ENCODE measurements at places on chromosomes 12 and 14.

DNA sequence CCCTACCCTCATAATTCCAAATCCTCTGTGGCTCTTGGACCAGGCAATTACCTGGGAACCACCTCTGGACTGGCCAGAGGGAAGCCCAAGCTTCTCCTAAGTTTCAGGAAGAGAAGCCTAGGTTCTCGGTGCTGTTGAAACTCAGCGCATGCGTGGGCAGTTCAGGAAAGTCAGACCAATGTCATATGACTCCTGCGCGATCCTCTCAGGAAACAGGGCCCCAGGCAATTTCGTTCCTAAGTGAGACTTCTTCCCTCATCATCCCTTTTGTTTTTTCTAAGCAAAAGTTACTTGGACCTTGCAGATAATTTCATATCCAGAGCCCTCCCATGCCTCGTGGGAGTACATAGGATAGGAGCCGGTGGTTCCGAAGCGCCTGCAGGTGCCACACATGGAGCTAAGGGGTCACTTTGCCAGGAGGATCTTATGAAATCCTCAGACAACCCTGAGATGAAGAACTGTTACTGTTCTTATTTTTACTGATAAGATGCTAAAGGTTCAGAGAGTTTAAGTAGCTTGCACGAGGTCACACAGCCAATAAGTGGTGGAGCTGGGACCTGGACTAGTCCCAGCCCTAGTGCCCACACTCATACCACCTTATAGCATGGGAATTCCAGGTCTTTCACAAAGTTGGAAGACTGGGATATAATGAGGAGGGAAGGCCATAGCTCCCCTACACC, 168.2 kb downstream of the ZFP36L1 start:
- DNase-seq = no peak

DNA sequence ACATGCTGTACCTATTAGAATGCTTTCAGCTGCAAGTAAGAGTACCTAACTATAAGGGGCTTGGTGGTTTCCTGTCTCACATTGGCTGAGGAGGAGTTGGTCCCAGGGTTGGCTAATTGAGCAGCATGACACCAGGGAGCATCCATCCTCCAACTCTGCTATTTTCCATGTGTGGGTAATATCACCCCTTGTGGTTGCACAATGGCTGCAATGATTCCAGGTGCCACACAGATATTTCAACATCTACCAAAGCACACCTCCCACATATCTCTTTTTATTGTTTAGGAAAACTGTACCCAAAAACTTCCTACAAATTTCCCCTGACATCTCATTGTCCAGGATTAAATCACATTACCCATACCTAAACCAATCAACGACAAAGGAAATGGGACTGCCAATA, 118.0 kb upstream of the EEA1 start:
- DNase-seq = no peak

- no peak for DNase-seq
Measured at GRCh38 chr14:84581041-84581440, 948.9 kb upstream of the FLRT2 start.

DNA sequence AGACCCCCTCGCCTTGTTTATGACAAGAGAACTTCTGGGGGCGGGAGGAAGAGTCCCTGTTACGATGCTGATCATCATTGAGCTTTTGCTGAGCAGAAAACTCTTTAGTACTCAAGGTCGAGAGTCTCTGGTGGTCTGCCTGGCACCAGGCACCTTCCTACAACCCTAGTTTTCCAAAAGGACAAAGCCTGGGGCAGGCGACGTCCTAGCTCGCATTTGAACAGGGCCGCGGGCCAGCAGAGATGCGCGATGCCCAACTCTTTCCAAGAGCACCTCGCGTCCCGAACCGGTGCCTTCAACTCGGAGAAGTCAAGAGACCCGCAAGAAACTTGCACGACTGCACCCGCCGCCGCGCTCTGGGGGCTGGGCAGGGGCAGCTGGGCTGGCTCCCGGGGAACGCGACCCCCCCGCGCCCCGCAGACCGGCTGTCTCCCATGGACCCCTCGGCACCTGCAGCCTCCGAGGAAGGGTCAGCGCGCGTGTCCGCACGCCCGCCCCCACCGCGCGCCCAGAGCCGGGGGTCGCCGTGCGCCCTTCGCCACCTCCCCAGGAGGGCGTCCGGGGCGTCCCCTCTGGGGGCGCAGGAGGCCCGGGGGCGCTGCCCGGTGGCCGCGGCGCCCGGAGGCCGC, 377 bp upstream of the BCL7A start:
- peak; percentile 47 for DNase-seq

DNA sequence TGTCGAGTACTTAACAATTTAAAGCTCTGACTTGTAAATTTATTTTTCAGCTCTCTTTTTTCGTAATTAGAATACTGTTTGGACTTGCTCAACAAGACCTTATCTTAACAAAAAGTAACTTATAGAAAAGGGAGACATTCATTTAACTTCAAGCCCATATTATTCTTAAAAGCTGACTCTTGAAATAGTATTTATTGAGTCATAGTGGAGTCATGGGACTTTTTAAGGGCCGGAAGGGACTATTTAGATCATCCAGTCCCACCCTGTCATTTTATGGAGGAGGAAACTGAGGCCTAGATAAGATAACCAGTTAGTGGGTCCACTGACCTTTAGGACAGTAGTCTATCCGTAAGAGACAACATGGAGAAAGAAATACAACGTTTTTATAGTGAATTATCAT, 1.5 kb downstream of the RAP1B start:
- no peak for DNase-seq

DNA sequence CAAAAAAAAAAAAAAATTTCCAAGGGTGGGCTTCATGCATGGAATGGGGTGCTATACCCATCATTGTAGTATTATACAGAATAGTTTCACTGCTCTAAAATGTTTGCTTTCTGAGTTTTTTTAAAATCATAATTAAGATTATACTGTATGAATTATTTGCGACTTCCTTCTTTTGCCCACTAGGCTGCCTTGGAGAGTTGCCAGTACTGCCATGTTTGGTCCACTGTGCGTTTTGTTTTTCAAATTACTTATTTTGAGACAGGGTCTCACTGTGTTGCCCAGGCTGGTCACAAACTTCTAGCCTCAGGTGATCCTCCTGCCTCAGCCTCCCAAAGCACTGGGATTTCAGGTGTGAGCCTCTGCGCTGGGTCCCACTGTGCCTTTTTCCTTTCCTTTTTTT, 19.9 kb downstream of the PLBD2 start:
- DNase-seq = no peak

DNA sequence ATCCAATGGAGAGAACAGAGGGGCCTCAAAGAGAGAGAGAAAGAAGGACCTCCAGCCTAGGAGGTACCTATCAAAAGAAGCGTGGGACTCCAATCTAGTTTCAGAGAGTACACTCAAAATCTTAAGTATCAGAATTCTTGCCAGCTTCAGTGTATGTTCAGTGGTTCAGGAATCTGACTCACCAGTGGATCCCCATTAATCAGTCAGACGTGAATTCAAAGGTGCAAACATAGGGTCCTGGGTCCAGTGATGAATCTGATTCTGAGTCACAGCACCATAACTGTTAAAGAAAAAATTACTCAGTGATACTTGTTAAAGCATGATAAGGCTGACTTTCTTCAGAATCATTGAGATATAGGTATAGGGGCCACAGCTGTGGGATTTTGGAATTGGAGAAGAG, 33.2 kb downstream of the ETNK1 start:
- DNase-seq = no peak

DNA sequence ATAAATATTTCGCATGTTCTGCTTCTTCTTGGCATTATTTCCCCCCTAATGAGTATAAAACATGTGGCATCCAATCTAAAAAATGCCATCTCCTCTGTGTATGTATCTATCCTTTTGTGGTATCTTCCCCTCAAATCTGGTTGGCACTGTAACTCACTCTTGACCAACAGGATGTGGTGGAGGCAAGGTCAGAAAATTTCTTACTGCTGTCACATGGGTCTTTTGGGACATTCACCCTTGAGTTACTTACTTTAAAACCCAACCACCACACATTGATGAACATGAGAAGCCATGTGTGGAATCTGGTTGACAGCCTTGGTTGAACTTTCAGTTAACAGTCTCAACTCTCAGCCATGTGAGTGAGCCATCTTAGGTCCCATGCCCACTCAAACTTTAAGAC, 516.9 kb downstream of the SLC16A7 start:
- DNase-seq = no peak

DNA sequence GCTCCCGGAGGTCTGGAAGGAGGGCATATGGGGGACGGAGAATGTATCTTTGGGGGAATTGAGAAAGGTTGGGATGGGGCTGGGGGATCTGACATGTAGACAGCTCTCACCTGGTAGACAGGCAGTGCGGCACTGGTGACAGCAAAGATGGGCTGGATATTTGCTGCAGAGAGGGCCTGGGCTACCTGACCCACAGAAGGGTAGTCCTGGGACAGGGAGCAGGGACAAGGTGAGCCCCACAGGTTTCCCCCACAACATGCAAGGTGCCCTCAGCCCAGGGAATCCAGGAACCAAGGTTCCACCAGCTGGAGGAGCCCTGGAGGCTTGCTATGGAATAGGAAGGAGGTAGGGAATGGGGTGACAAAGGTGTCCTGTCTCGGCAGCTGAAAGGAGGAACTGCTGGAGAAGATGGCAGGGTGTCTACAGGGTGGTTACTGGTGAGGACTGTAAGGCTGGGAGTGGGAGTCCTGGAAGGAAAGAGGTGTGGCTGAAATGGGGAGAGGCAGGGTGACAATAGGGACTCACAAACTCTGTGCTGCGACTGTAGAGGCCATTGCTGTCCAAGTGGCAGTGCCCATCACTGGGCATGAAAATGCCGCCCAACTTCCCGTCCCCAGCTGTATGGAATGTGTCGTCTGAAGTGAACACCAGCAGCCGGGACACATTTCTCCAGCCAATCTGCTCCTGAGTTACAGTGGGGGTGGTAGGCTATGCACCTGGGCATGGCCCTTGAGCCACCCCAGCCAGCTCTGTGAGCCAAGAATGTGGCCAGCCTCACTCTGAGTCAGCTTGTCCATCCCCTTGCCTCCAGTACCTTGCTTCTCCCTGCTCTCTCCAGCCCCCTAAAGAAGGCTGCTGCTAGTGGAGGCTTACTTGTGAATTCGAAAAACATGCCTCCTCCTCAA, 11.3 kb downstream of the ITGB7 start:
- DNase-seq = no peak

- DNase-seq = no peak
Measured at GRCh38 chr12:47768323-47768811, 4.7 kb upstream of the SLC48A1 start.

- no peak for DNase-seq
Measured at GRCh38 chr14:87966816-87967215, 26.2 kb downstream of the GALC start.

DNA sequence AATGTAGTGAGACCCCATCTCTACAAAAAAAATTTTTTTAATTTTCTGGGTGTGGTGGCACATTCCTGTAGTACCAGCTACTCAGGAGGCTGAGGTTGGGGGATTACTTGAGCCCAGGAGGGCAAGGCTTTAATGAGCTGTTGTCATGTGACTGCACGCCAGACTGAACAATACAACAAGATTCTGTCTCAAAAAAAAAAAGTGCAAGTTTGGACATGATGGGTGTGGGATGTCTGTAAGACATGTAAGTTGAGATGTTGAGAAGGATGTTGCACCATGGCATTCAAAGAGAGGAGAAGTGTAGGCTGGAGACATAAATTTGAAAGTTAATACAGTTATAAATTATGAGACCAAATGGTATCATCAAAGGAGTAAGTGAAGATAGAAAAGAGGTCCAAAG, 23.5 kb downstream of the YEATS4 start:
- DNase-seq = no peak

DNA sequence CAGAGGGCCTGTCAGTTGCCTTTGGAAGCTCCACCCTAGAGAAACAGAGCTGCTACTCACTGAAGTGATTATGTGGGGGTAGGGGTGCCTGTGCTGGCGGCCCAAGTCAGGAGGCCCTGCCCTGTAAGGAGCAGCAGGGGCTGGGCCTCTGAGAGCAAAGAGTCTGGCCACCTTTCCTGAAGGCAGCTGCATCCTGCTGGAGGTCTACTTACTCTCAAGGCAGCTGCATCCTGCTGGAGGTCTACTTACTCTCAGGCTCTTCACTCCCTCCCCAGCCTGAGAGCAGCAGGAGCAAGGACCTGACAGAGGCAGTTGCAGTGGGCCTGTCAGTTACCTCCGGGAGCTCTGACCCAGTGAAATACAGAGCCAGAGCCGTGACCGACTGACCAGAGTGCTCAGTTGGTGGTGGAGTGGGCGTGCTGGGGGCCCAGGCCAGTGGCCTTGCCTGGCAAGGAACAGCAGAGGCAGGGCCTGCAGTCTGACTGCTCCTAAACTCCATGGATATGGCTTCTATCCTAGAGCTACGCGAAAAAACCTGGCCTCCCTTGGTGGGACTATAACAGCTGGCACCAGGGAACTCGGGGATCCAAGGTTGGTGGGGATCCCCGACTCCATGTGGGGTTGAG, 32.3 kb downstream of the RAD51B start:
- no peak for DNase-seq

GRCh38 chr12:2649201-2650030, 145.4 kb upstream of the FKBP4 start:
- no peak for DNase-seq

DNA sequence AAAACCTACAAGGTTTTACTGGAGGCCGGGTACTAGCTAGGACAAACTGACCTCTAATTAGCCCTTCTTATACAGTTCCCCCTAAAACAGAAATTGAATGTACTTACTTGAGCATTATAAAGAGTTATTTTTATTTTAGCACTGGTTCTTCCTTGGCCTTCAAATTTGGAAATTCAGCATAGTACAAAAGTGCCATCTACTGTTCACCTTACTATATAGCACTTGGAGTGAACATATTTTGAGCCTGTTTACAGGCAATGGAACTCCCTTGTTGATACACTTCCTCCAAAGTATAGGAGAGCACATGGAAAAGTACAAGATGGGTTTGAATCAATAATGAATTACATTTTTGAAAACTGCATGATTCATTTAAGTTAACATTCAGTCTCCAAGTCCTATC, 3.9 kb upstream of the POC1B start:
- DNase-seq = peak; percentile 76

- peak; percentile 47 for DNase-seq
Measured at GRCh38 chr12:70757830-70758493, 120.7 kb upstream of the PTPRB start.

DNA sequence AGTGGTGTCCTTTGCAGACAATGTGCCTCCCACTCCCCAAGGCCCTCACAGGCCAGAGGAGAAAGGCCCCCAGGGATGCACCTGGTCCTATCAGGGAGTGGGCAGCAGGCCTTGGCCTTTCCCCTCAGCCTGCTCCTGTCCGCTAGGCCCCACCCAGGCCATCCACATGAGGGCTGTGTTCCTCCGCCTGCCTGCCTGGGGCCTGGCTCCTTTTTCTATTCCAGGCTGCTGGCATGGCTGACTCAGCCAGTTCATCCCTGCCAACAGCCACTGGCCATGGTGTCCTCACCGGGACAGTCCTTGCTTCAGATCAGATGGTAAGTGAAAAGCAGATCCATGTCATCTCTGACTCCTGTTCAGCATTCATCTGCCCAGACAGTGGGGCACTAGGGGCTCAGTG, 13.4 kb downstream of the ISM2 start:
- DNase-seq = no peak

GRCh38 chr12:79016181-79016580, 151.6 kb downstream of the SYT1 start:
- DNase-seq = no peak

- no peak for DNase-seq
Measured at GRCh38 chr14:78488938-78489337, 318.8 kb downstream of the NRXN3 start.

All from G401 (cell line).